Naive thymus-derived CD8-positive, alpha-beta T cell (primary cell): ENCODE measurements at places on chromosomes 4 and X. TPM values are rescaled to one million over a fixed set of nuclear protein-coding genes. Genes with fewer than 3 reads are reported as not detected.
A peak's percentile ranks its signal among the peaks of the same experiment; 100 is the strongest.

GRCh38 chr4:6750286-6751221 lies 32.0 kb upstream of the KIAA0232 start:
- H3K27ac ChIP-seq = peak overlapping the region; percentile 87
- no peak overlapping the region for H3K4me3 ChIP-seq
- peaks cover 22% of the 10 kb centered on the region for H3K4me1 ChIP-seq
- DNase-seq = no peak
- no peaks in the 10 kb centered on the region for H3K36me3 ChIP-seq

GRCh38 chrX:82711457-82711856 lies 796.6 kb upstream of the POU3F4 start:
- H3K4me3 ChIP-seq = no peak overlapping the region
- H3K36me3 ChIP-seq = no peaks in the 10 kb centered on the region
- H3K4me1 ChIP-seq = no peaks in the 10 kb centered on the region
- H3K27ac ChIP-seq = no peak overlapping the region
- no peaks in the 10 kb centered on the region for H3K27me3 ChIP-seq

GRCh38 chr4:23851464-23851863 lies 38.4 kb downstream of the PPARGC1A start:
- H3K27me3 ChIP-seq = no peaks in the 10 kb centered on the region
- no peak for DNase-seq
- H3K4me1 ChIP-seq = no peaks in the 10 kb centered on the region
- H3K36me3 ChIP-seq = no peaks in the 10 kb centered on the region

- no peak for DNase-seq
- H3K36me3 ChIP-seq = no peaks in the 10 kb centered on the region
- no peak overlapping the region for H3K27ac ChIP-seq
- H3K4me3 ChIP-seq = no peak overlapping the region
These were observed 216.4 kb upstream of the AFF2 start for GRCh38 chrX:148284056-148284455.

- H3K27me3 ChIP-seq = no peaks in the 10 kb centered on the region
- peak overlapping the region; percentile 4 for H3K4me3 ChIP-seq
- H3K4me1 ChIP-seq = peaks cover 19% of the 10 kb centered on the region
- no peaks in the 10 kb centered on the region for H3K36me3 ChIP-seq
These were observed 15.8 kb upstream of the GAGE10 start for GRCh38 chrX:49287665-49288064.

DNA sequence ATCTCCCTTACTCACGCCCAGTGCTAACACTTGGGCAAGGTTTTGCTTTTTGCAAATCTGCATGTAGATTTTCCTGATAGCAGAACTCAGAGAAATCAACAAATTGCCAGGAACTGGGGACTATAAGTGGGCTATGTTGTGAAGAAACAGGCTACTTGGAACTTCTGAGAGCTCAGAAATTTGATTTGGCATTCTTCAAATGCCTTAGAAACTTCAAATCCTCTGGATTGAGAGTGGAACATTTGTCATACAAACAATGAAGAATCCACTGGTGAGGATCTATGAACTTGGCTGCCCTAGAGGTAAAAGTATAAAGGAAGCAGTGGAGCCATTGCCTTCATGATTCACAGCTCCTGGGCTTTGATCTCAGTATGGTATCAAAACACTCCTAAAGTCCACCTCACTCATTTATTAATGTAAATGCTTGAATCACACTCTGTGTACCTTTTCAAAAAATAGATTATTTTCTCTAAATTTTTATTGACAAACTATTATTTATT lies 126.0 kb downstream of the GLRA3 start:
- H3K27me3 ChIP-seq = peaks cover 5% of the 10 kb centered on the region
- H3K4me1 ChIP-seq = no peaks in the 10 kb centered on the region
- H3K36me3 ChIP-seq = no peaks in the 10 kb centered on the region
- H3K27ac ChIP-seq = no peak overlapping the region
- H3K4me3 ChIP-seq = no peak overlapping the region

GRCh38 chrX:68675571-68675970 lies 28.1 kb downstream of the STARD8 start:
- H3K4me3 ChIP-seq = no peak overlapping the region
- no peak for DNase-seq
- no peak overlapping the region for H3K27ac ChIP-seq
- H3K36me3 ChIP-seq = no peaks in the 10 kb centered on the region

DNA sequence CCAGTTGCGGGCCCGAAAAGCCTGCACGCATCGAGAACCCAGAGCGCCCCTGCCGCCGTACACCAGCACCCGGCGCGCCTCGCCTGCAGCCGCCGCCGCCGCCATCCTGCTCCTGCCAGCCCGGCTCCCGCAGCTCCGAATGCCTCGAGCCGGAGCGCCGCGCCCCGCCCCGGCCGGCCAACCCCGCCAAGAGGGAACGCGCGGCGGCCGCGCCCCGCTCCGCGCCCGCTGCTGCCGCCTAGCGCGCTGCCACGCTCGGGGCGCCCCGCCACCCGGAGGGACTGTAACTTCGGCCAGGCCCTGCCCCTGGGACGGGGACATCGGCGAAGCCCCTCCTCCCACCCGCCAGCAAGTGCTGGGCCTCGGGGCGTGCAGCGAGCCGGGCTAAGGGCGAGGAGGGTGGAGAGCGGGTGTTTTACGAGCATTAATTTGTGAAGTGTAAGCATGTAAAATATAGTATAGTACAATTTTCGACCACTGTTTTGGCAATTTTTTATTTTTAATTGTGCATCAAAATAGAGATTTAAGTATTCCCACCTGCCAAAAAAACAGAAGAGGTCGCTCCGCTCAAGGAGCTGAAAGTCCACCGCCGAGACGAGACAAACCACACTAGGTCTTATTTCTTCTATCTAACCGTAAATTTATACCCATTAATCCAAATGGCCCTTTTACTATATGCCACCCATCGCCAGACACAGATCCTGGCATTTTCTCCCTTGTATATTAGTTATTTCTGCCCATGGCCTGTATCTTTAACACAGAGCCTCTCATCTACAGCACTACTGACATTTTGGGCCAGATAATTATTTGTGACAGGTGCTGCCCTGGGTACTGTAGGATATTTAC lies at the start of gene QDPR:
Gene QDPR, minus strand, starts transcription at position 141 of the 846 bp plus-strand sequence. Its CDS starts 36 bp downstream, at position 105.
- H3K36me3 ChIP-seq = peaks cover 22% of the 10 kb centered on the region
- H3K4me1 ChIP-seq = peaks cover 39% of the 10 kb centered on the region
- H3K4me3 ChIP-seq = peak within 1 kb of the TSS; percentile 93
- no peaks in the 10 kb centered on the region for H3K27me3 ChIP-seq
- H3K27ac ChIP-seq = peak within 1 kb of the TSS; percentile 96
- DNase-seq = peak; percentile 51

DNA sequence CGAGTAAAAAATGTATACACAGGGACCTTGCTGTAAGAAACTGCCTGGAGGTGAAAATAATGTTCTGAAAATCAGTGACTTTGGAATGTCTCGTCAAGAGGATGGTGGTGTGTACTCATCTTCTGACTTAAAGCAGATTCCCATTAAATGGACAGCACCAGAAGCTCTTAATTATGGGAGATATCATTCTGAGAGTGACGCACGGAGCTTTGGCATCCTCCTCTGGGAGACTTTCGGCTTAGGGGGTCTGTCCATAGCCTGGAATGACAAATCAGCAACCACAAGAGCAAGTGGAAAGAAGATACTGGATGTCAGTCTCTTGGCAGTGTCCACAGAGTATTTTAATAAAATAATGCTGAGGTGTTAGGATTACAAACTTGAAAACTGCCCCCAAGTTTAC lies 129.4 kb downstream of the THOC2 start:
- H3K4me1 ChIP-seq = no peaks in the 10 kb centered on the region
- no peak for DNase-seq
- peaks cover 8% of the 10 kb centered on the region for H3K36me3 ChIP-seq
- no peaks in the 10 kb centered on the region for H3K27me3 ChIP-seq
- H3K4me3 ChIP-seq = no peak overlapping the region

GRCh38 chr4:158849681-158850080 lies 80.9 kb downstream of the FNIP2 start:
- H3K4me1 ChIP-seq = peaks cover 8% of the 10 kb centered on the region
- H3K27me3 ChIP-seq = no peaks in the 10 kb centered on the region
- H3K4me3 ChIP-seq = no peak overlapping the region

- H3K36me3 ChIP-seq = peaks cover 13% of the 10 kb centered on the region
- peaks cover 11% of the 10 kb centered on the region for H3K4me1 ChIP-seq
- no peak overlapping the region for H3K27ac ChIP-seq
- peaks cover 57% of the 10 kb centered on the region for H3K27me3 ChIP-seq
- DNase-seq = no peak
These were observed 111.1 kb downstream of the ADRA2C start for GRCh38 chr4:3877236-3877635.

Gene EDA
- total RNA-seq = 1.6 TPM

Gene TMEM175
- 65.6 TPM for total RNA-seq

Gene SEL1L3
- 52.7 TPM for total RNA-seq

Gene PROM1
- not detected for total RNA-seq

Gene OCIAD2
- total RNA-seq = 127 TPM
